ENCODE measurements at places on chromosomes 5 and 9. TPM values are rescaled to one million over a fixed set of nuclear protein-coding genes. Genes with fewer than 3 reads are reported as not detected.

DNA sequence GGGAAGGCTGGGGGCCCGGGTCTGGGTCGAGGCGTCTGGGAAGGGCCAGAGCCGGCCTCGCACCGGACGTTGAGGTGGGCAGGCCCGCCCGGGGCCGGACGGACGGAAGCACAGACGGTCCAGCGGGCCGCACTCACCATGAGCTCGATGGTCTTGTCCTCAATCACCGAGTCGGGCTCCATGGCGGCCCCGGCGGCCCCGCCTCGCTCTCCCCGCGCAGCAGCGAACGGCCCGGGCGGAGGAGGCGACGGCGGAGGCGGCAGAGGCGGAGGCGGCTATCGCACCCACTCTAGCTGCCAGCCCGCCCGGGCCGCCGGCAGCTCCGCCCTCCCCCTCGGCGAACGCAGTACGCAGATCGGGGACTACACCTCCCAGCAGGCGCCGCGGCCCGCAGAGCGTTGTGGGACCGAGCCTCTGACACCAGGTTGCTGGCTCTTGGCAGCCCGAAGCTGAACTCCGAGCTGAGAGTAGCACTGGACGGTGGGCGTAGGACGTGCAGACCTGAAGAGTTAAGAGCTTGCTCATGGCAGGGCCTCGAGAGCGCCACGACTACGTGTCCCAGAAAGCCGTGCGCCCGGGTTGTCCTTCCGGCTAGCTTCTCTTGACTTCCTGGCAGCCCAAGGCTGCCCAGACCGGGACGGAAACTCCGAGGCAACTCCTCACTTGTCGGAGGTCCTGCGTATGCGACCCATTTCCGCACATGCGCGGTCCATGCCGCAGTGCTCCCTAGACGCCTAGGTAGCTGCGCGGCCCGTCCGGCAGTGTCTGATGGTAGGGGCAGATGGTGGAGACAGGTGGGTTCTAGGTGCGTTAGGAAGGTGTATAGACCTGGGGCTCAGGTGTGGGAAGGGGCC is at the start of gene FBXW11:
Gene FBXW11, minus strand, starts transcription at position 318 of the 854 bp plus-strand sequence. Its CDS starts 136 bp downstream, at position 182.
- peak; percentile 97 for DNase-seq

- no peak for DNase-seq
Observed at GRCh38 chr9:132543960-132544359, 38.4 kb upstream of the BARHL1 start.

- DNase-seq, result no peak
Observed at GRCh38 chr5:109920736-109921135, 231.0 kb downstream of the MAN2A1 start.

- DNase-seq, result no peak
Observed at GRCh38 chr5:80705801-80706200, 51.0 kb upstream of the DHFR start.

The PPP2R2B gene
- total RNA-seq, result 0.03 TPM

The NEURL1B gene
- 0.79 TPM for total RNA-seq

Data from HT-29 (cell line).